ENCODE measurements at places on chromosomes 1 and 21.

GRCh38 chr21:36799869-36800268 is 101.0 kb downstream of the SIM2 start:
- DNase-seq = no peak

- no peak for DNase-seq
These were observed 275.0 kb downstream of the GRIK3 start for GRCh38 chr1:36759355-36759754.

- no peak for DNase-seq
These were observed 149.0 kb upstream of the C1orf87 start for GRCh38 chr1:60222360-60223115.

GRCh38 chr1:160726114-160726497 is 12.9 kb upstream of the SLAMF7 start:
- no peak for DNase-seq

GRCh38 chr1:222240536-222241181 is 307.2 kb downstream of the HHIPL2 start:
- peak; percentile 37 for DNase-seq

- no peak for DNase-seq
These were observed 22.0 kb upstream of the IFNAR1 start for GRCh38 chr21:33302796-33303195.

GRCh38 chr1:3524556-3525203 is 70.2 kb downstream of the ARHGEF16 start:
- no peak for DNase-seq

- DNase-seq = no peak
These were observed 8.0 kb downstream of the TPRG1L start for GRCh38 chr1:3632716-3633343.

- DNase-seq = no peak
These were observed 13.5 kb upstream of the KLHL12 start for GRCh38 chr1:202940561-202940960.

DNA sequence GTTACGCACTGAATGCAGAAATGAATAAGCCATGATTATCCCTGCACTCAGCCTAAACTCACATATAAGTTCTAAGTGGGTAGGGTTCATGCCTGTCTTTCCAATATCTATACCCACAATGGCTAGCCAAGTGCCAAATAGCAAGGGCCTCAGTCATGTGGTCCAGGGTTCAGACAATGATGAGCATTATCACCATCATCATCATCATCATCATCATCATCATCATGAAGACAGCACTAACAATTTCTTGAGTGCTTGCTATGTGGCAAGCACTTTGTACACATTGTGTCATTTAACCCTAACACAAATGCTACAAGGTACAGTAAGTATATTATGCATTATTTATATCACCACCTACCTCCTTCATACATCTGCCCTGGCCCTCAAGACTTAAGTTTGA is 500.0 kb downstream of the AGBL4 start:
- DNase-seq = no peak

GRCh38 chr1:54794451-54795355 is 6.4 kb downstream of the TTC22 start:
- no peak for DNase-seq

- DNase-seq = no peak
These were observed 13.5 kb upstream of the CHI3L1 start for GRCh38 chr1:203199816-203200571.

DNA sequence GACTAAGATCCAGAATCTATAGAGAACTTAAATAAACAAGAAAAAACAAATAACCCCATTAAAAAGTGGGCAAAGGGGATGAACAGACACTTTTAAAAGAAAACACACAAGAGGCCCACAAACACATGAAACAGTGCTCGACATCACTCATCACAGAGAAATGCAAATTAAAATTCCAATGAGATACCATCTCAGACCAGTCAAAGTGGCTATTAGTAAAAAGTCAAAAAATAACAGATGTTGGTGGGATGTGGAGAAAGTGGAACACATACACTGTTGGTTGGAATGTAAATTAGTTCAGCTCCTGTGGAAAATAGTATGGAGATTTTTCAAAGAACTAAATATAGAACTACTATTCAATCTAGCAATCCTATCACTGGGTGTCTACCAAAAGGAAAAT is 143.1 kb downstream of the IFI44 start:
- peak; percentile 41 for DNase-seq

DNA sequence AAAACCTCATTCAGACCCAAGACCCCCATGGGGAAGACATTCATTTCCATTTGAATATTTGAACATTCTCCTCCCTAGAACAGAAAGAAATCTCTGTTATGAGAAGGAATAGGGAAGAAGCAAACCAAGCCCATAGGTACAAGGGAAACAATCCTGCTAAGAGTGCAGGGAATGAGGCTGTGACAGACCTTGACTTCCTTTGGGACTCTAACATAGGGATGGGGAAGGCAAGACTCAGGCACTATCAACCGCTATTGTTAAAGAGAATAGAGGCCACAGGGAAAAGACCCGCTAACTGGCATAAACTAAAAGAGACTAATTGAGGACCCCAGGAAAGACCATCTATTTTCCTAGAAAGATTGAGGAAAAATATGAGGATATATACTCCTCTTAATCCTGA is 117.8 kb upstream of the BRINP3 start:
- DNase-seq = no peak

- no peak for DNase-seq
These were observed 59.8 kb upstream of the CASZ1 start for GRCh38 chr1:10856176-10856683.

DNA sequence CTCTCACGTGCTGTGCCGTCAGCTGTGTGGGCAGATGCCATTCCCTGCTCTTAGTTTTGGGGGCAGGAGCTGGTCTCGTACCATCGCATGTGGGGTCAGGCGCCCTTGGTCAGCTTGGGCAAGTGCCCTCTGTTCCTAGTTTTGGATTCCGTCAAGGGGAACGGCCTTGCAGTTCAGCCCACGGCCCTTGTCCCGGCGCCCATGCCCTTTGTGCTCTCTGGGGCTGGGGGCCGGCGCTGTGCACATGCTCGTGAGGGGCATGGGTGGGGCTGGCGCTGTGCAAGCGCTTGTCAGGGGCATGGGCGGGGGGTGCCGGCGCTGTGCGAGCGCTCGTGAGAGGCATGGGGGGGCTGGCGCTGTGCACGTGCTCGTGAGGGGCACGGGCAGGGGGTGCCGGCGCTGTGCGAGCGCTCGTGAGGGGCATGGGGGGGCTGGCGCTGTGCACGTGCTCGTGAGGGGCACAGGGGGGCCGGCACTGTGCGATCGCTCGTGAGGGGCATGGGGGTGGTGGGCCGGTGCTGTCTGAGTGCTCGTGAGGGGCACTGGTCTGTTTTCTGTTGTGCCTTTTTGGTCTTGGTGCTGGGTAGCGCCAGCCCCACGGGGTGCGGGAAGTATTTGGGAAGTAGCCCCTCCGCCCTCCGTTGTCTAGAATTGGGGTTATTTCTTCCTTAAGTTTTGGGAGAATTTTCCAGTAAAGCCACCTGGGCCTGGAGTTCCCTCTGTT is 29.5 kb upstream of the DIP2A start:
- DNase-seq = no peak

DNA sequence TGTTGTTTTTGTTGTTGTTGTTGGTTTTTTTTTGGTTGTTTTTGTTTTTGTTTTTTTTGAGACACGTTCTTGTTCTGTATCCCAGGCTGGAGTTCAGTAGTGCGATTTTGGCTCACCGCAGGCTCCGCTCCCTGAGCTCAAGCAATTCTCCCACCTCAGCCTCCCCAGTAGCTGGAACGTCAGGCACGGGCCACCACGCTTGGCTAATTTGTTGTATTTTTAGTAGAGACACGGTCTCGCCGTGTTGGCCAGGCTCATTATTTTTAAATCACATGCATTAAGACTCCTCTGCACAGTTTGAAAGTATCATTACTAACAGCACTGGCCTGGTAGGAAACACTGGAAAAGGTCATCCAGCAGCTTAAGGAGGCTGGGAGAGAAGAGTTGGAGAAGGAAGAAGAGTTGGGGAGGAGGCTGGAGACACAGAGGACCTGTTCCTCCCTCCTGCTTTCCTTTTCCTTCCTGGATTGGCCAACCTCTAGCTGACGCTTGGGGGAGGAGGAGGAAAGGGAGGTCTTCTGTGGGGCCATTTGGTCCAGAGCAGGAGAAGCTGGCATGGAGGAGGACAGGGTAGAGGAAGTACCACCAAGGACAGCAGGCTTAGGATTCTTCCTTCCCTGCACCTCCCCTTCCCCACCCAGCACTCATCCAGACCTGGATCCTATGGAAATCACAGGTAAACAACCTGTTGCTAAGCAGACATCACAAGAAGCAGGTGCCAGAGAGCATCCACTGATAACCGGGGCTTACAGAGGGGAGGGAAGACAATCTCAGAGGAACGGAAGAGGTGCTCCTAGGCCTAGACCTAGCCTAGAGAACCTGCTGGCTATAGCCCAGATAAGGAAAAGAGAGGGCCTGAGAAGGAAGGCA is 71.9 kb upstream of the GOLT1A start:
- DNase-seq = no peak

- DNase-seq = no peak
These were observed 104.6 kb upstream of the LBR start for GRCh38 chr1:225532240-225532944.

GRCh38 chr1:30670240-30671060 is 52.9 kb downstream of the MATN1 start:
- DNase-seq = no peak

All from AG04449 (cell line).